ENCODE measurements at places on chromosomes 13 and 19.

DNA sequence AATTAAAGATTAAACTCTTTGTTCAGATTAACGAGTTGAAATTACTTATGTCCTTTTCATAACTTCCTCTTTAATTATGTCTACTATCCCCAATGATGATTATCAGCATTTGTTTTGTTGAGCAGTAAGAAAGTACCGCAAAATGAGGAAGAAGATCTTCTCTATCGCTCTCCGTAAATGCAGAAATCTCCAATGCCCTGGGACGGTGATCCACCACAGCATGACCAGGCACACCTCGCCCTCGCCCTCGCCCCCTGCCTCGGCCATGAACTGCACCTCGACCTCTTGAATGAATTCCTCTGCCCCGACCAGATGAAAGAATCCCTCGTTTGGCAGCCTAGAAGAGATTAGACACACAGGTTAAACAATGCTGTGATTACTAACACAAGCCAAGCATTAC, 69.1 kb downstream of the RBM26 start:
- DNase-seq = no peak

DNA sequence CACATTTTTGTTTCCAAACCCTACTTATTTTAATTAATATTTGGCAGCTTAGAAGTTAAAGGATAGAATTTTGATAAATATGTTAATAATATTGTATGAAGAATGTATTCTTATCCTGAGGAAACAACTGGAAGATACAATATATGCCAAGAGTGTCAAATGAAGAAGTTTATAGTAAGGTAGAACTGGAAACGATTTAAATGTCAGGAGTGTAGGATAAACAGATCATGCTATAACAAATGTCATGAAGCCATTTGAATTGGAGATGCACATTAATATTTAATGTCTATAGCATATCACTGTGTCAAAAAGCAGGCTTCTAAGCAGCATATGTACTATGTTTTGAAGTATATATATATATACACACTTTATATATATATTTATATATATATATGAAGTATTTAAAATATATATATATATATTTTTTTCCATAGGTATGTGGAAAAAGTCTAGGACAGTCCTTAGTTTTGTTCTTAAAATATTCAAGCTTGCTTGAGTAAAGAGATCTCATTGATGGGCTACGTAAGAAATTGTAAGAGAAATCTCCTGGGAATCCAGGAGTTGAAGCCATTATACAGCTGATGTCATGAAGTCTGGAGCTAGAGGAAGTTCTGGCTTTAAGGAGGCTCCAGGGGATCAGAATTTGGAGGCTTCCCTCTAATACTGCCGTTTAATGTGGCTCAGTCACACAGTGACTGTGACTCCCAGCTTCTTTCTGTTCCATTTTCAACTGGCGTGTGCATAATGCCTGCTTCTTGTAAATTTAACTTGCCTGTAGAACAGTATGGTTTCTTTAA, 79.9 kb upstream of the MYCBP2 start:
- DNase-seq = no peak

DNA sequence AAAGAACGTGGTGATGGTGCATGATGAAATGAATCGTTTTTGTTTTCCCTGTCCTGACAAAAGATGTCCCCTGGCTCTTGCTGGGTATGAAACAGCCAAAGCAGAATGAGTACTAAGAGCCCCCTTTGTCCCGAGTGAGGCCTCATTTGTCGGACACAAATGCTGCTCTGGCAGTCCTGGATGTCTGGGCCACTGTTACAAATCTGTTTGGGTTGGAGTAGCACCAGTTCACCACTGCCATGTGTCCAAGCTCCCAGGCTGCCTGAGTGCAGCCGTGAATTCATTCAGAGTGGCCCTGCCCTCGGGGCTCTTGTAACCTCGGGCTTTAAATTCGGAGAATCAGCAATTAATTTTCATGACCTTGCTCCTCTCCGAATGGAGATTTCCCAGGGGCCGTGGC, 182.4 kb downstream of the NUFIP1 start:
- no peak for DNase-seq

DNA sequence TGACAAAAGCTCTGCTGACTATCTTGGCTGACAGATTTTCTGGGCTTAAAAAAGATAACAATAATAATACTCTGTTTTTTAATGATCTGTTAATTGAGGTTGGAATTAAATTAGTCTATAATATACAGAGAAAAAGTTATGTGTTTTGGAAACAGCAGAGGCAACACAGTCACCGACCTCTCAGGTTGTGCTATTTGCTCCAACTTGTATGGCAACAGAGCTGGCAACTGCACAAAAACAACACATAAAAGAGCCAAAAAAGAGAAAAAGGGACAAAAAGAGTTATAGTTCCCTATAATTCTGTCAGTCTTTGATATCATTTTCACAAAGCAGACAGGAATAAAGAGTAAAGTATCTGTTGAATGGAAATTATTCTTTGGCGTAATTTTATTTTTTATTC, 102.3 kb upstream of the POSTN start:
- no peak for DNase-seq

- no peak for DNase-seq
Measured at GRCh38 chr13:42405665-42406390, 133.9 kb downstream of the AKAP11 start.

DNA sequence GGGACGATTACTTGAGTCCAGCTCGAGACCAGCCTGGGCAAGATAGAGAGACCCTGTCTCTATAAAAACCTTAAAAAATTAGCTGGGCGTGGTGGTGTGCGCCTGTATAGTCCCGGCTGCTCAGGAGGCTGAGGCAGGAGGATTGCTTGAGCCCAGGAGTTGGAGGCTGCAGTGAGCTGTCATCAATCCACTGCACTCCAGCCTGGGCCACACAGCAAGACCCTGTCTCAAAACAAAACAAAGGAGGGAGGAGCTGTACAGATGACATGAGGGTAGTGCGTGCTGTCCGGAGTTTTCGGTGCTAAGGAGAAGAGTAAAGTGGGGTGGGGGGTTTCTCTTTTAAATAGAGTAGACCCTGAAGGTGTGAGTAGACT, 22.6 kb downstream of the HDGFL2 start:
- no peak for DNase-seq

DNA sequence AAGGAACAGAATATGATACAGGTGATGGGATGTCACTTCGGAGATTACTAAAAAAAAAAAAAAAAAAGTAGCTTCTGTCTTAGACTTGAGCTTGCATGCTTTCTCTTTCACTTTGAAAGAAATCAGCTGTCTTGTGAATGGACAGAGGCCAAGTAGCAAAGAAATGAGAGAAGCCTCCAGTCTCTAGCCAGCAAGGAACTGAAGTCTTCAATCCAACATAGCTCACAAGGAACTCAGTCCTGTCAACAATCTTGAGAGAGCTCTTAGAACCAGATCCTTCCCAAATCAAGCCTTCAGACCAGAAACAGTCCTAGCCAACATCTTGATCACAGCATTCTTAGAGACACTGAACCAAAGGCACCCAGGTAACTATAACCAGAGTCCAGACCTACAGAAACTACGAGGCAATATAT, 7.7 kb downstream of the N4BP2L2 start:
- DNase-seq = peak; percentile 23

- DNase-seq = peak; percentile 71
Measured at GRCh38 chr19:41934849-41935374, 6.7 kb upstream of the ERFL start.

- no peak for DNase-seq
Measured at GRCh38 chr13:39417643-39418042, 185.3 kb downstream of the LHFPL6 start.

GRCh38 chr13:106078191-106078590, 457.3 kb downstream of the EFNB2 start:
- no peak for DNase-seq

DNA sequence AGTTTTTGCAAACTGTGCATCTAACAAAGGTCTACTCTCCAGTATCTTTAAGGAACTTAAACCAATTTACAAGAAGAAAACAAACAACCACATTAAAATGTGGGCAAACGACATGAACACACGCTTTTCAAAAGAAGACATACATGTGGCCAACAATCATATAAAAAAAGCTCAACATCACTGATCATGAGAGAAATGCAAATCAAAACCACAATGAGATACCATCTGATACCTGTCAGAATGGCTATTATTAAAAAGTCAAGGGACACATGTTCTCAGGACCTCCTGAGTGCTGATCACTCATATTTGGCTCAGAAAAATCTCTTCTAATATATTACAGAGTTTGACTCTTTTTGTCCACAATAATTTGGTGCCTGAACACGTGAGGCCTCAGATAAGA, 14.2 kb upstream of the LILRB1 start:
- no peak for DNase-seq
